Left lobe of liver (tissue), 2 donors: ENCODE measurements at places on chromosomes 12 and 14. TPM values are rescaled to one million over a fixed set of nuclear protein-coding genes. Genes with fewer than 3 reads are reported as not detected.
A peak's percentile ranks its signal among the peaks of the same experiment; 100 is the strongest.

- peak; percentile 92 for DNase-seq
These were observed at the start of gene MIPOL1 for GRCh38 chr14:37197421-37198272. Gene MIPOL1, plus strand, starts transcription at chr14:37197937. Its CDS starts 49,952 bp downstream, at chr14:37247889.

DNA sequence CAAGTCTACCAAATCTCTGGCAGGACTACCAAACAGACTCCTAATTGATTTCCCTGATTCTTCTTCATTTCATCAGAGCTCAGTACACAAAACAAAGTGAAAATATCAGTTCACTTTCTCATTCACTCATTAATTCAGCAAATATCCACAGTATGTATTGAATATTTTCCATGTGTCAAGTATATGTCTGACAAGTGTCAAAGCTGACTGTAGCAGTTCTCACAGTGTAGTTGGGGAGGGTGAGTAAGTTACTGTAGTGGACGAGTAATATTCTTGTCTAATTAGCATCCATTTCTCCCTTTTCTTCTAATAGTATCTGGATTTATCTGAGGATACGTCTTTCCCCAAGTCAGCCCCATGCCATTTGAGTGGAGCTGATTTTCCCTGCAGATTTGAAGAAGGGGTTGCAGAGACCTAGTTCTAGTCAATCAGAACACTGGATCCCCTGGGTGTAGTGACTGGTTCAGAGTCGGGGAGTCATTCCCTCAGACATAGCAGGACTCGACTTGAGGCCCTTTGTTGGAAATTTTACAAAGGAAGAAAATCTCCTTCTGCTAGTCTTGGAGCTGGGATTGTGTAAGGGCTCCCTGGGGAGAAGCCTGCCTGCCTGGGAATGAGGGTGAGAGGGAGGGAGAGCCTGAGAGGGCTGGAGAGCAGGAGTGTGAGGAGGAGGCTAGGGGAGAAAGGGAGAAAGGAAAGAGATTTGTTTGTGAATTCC is 51.4 kb downstream of the GRIP1 start:
- DNase-seq: no peak

DNA sequence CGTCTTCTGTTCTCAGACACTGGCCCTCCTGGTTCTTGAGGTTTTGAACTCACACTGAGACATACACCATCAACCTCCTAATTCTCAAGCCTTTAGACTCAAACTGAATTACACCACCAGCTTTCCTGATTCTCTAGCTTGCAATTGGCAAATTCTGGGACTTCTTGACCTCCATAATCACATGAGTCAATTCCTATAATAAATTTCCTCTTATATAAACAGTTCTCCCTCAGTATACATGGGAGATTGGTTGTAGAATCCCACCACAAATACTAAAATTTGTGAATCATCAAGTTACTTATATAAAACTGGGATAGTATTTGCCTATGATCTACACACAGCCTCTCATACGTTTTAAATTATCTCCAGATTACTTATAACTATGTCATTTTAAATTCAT is 162.2 kb downstream of the DIO2 start:
- no peak for DNase-seq

GRCh38 chr14:100644383-100644782 is 57.2 kb upstream of the BEGAIN start:
- DNase-seq: no peak

- DNase-seq: no peak
These were observed 800.9 kb downstream of the TMEM121 start for GRCh38 chr14:106327234-106327633.

DNA sequence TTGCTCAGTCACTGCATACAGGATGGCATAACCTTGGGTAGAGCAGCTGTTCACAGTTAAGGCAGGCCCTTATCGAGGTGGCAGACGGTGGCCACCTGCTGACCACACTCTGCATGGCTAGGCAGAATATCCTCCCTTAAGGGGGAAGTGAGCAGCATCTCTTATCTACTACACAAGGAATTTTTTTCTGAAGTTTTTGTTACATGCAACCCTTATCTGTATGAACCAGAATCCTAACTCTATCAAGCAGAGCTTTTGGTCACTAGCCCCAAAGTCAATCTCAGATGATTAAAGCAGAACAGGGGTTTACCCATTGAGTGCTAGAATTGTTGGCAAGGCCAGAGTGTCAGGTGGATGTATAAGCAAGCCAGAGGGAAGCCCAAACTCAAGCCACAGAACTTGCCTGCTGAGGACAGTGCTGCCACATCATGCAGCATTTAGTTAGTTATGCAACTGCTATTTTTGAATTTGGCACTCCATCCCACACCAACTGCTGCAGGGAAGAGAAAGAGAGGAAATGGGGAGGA is 192.8 kb downstream of the TBX5 start:
- no peak for DNase-seq

- no peak for DNase-seq
These were observed 315.9 kb downstream of the NRXN3 start for GRCh38 chr14:78486081-78486480.

GRCh38 chr14:101707068-101707842 is 54.3 kb upstream of the PPP2R5C start:
- DNase-seq: peak; percentile 55

DNA sequence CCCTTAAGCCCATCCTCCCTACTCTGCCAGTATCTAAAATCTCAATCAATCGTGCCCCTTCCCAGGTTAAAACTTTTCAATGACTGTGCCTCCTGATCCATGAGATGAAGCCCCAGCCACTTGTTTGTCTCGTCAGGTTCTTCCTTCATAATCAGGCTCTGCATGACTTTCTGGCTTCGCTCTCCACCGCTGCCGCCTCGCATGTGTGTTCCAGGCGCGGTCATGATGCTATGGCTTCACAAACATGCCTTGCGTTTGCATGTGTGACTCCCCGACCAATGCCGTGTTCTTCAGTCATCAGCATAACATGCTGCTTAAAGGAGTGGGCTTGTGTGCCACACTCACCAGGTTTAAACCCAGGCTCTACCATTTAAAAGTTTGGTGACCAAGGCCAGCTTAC is 5.0 kb upstream of the C1RL start:
- peak; percentile 42 for DNase-seq

- no peak for DNase-seq
These were observed 69.2 kb downstream of the PTPRQ start for GRCh38 chr12:80513211-80513610.

DNA sequence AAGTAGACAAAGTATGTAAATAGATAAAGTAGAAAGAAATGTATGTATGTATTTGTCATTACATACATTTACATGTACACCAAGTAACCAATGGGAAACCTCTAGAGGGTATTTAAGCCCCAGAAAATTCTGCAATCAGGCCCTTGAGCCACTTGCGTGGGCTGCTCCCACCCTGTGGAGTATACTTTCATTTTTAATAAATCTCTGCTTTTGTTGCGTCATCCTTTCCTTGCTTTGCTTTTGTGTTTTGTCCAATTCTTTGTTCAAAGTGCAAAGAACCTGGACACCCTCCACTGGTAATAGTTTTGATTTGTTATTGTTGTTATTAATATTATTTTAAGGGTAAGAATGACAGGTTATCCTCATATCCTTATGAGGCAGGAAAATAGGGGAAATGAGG is 21.8 kb downstream of the CAPS2 start:
- no peak for DNase-seq

GRCh38 chr12:3131129-3131528 is 54.0 kb downstream of the TSPAN9 start:
- DNase-seq: no peak

- no peak for DNase-seq
These were observed 808 bp downstream of the MSI1 start for GRCh38 chr12:120367924-120368788.

GRCh38 chr14:97703006-97703760 is 906.0 kb downstream of the VRK1 start:
- no peak for DNase-seq

GRCh38 chr14:38070061-38070588 is 137.6 kb upstream of the SSTR1 start:
- no peak for DNase-seq

DNA sequence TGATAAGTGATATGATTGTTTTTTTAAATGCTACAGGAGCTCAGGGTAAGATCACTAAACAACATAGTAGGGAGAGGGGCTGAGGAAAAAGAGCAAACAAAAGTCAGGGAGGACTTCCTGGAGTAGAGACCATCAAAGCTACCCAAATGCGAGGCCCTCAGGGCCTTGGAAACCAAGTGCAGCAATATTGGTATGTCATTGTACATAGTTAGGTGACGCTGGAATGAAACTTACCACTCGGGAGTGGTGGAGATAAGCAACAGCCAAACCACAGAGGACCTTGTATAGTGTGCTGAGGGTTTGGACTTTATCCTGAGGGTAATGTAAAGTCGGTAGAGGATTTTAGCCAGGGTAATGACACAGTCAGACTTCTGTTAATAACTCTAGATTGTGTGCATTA is 13.8 kb downstream of the KITLG start:
- DNase-seq: no peak

ANKS1B gene
- total RNA-seq: 3.6 TPM

CD69 gene
- 0.53 TPM for total RNA-seq

FOXM1 gene
- total RNA-seq: 0.86 TPM

IL31 gene
- total RNA-seq: not detected

OTUB2 gene
- total RNA-seq: 1.1 TPM

CD163 gene
- 52.2 TPM for total RNA-seq

CLEC4D gene
- total RNA-seq: not detected

KLRC2 gene
- total RNA-seq: not detected
